ENCODE measurements at places on chromosomes 7 and 10.
A peak's percentile ranks its signal among the peaks of the same experiment; 100 is the strongest.

DNA sequence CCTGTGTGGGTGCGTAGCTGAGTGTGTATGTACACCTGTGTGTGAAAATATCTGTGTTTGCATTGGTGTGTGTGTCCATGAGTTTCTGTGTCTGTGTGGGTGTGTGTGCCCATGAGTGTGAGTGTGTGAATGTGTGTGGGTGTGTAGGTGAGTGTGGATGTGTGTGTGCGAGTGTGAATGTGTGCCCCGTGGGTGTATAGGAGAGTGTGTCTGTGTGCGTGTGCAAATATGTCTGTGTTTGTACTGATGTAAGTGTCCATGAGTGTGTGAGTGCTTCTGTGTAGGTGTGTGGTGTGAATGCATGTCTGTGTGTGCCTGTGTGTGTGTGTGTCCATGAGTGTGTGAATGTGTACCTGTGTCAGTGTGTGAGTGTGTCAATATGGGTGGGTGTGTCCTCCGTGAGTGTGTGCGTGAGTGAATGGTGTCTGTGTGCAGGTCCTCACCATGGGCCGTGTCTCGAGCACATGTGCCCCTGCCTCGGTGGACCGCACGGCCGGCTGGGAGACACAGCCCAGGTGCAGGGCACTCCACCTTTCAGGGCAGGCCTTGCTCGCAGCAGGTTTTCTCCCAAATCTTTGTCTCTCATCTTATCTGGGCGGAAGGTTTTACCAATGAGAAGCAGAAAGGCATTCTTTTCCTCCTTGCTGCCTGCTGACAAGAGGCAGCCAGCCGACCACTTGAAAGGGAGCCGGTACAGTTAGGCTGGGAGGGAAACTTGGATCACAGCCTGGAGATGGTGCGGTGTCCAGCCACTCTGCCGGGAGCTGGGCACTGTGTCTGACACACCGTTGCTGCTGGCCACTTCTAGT lies 107.1 kb upstream of the FAM20C start:
- no peak for DNase-seq

DNA sequence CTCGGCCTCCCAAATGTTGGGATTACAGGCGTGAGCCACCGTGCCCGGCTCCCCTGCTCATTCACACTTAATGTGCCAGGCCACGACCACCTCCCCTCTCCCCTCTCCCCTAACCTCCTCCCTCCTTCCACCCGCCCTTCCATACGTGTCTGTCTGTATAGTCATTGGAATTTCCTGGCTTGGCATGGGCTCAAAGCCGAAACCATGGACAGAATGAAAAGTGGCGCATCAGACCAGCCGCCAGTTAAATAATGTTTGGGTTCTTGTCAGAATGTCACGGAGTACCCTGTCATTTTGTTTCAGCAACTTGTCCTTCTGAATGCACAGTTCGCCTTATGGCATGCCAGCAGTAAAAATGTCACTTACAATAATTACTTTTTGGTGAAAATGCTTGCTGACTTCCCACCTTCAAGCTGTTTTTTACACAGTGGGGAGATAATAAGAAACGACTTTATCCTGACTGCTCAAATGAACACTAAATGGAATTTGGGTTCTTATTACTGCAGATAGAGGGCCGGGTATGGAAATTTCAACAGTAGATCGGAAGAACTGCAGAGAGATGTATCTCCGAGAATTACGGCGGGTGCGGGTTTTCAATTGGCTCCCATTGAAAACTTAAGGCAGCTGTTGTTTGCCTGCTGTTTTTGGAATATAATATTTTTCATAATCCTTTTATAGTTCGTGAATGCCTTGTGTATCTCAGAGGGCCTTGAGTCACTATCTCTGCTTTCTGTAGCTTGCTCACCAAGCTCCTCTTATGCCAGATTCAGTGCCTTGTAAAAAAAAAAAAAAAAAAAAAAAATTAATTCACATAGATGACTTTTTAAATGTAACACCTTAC lies 65.5 kb upstream of the SH2B2 start:
- no peak for DNase-seq

GRCh38 chr10:79072994-79073645 lies 4.4 kb downstream of the ZMIZ1 start:
- DNase-seq: no peak

DNA sequence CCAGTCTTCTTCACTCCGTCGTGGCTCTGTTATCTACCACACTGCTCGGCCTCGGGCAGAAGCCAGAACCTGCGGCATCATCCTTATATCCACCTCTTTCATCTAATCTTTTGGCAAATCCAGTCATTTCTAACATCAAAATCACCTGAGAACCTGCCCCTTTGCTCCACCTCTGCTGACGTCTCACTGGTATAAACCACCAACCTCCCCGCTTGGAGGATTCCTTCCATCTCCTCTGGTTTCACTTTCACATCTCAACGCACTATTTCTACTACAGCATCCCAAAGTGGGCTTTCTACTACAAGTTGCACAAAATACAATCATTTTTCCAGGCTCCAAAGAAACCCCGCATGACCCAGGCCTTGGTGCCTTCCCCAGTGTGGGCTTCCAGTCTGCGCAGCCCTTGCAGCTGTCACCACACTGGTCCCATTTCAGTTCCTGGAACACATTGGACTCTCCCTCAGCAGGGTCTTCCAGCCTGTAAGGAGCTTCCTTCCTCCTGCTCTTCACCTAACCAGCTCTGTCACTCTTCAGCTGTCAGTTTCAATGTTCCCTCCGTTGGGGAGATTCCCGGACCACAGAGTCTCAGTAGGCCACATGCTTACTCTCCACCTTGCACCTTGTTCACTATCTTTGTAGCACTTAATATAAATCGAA lies 85.0 kb downstream of the PRKCQ start:
- no peak for DNase-seq

GRCh38 chr7:38147005-38147404 lies 31.0 kb upstream of the STARD3NL start:
- no peak for DNase-seq

- DNase-seq: peak; percentile 89
These were observed 782 bp downstream of the POU6F2 start for GRCh38 chr7:38978491-38978890.

DNA sequence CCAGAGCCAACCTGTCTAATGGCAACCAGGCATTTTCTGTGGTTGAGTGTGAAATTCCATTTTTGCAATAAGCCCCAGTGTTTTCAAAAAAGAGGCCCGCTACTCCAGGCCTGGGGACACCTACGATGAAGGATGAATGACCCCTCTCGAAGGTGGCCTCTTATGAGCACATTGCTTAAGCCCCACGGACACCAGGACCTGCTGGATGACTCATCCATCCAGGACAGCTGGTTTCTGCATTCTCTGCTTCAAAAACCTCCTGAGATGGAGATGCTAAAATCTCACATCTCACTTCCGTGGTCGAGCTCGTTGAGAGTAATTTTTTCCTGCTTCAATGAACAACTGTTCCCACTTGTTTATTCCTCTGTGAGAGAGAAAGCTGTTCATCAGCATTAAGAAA lies 150.2 kb upstream of the FZD8 start:
- no peak for DNase-seq

GRCh38 chr7:129466796-129467195 lies 32.6 kb downstream of the STRIP2 start:
- DNase-seq: no peak

- no peak for DNase-seq
These were observed 3.2 kb upstream of the NCOA4 start for GRCh38 chr10:46033602-46034011.

- DNase-seq: no peak
These were observed 112.9 kb upstream of the LYZL2 start for GRCh38 chr10:30742471-30742870.

- no peak for DNase-seq
These were observed 262.3 kb downstream of the PTEN start for GRCh38 chr10:88125766-88126165.

GRCh38 chr10:106181501-106181900 lies 983.0 kb downstream of the SORCS1 start:
- DNase-seq: no peak

DNA sequence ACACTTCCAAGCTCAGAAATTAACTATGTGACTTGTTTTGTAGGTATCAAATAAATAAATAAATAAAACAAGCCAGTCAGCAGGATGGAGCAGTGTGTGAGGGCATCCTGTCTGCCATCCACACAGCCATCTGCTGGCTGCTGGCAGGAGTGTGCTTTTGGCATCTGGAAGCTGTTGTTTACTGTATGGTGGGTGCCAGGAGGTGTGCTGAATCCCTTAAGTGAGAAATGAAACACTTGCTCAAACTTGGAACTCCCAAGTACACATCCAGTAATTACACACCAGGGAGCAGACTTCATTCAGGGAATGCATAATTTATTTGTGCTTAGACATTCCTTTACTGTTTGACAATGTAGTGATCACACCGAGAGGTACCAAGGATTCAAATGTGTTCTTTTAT lies 16.9 kb upstream of the TAX1BP1 start:
- DNase-seq: peak; percentile 48

- no peak for DNase-seq
These were observed 118.8 kb downstream of the DIP2C start for GRCh38 chr10:570628-571163.

- DNase-seq: no peak
These were observed 5.7 kb upstream of the GRID1 start for GRCh38 chr10:86372119-86372783.

- no peak for DNase-seq
These were observed 1034.6 kb upstream of the LRRN3 start for GRCh38 chr7:110056331-110056730.

GRCh38 chr10:93482145-93482834 lies at the start of gene MYOF:
Gene MYOF, minus strand, starts transcription at chr10:93482334. Its CDS starts 140 bp downstream, at chr10:93482194.
- peak; percentile 65 for DNase-seq

DNA sequence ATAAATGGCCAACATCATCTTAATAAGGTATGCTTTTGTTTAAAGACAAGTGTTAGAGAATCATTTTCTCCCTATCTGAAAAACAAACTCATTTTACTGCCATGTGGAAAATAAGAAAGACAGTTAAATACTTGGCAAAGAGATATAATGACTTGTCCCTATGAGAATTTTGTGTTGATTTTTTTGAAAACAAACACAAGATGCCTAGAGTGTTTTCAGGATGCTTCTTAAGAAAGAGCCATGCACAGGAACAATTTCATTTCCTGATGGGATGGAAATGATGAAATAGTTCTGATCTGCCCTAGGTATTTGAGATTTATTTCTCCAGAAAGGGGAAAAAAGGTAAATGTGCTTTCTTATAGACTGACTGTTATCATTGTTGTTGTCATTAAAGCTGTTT lies 237.5 kb upstream of the GNAI1 start:
- no peak for DNase-seq

GRCh38 chr10:6350609-6351008 lies 147.9 kb downstream of the PFKFB3 start:
- DNase-seq: no peak

- DNase-seq: no peak
These were observed 82.2 kb downstream of the NOD1 start for GRCh38 chr7:30396389-30396788.

DNA sequence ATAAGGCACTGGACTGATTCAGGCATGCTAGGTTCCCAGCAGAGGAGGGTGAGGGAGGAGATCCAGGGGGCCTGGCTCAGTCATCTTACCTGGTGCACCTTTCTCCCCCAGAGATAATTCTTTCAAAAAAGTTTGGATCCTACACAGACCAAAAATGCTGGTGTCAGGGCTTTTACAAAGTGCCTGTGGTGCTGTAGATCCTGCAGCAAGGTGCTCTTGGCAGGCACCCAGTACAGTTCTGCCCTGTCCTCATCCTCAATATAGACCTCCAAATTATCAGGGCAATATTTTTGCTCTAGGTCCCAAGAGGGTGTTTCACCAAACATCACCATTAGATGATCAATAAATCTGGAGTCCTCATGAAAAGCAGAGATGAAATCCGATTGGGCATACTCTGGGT lies 78.5 kb upstream of the IGFBP3 start:
- no peak for DNase-seq

- peak; percentile 8 for DNase-seq
These were observed 680.6 kb upstream of the MBL2 start for GRCh38 chr10:53453196-53453595.

GRCh38 chr10:80599424-80599847 lies 61.7 kb downstream of the SH2D4B start:
- DNase-seq: peak; percentile 84

GRCh38 chr10:125605167-125605566 lies 77.8 kb downstream of the TEX36 start:
- DNase-seq: no peak

DNA sequence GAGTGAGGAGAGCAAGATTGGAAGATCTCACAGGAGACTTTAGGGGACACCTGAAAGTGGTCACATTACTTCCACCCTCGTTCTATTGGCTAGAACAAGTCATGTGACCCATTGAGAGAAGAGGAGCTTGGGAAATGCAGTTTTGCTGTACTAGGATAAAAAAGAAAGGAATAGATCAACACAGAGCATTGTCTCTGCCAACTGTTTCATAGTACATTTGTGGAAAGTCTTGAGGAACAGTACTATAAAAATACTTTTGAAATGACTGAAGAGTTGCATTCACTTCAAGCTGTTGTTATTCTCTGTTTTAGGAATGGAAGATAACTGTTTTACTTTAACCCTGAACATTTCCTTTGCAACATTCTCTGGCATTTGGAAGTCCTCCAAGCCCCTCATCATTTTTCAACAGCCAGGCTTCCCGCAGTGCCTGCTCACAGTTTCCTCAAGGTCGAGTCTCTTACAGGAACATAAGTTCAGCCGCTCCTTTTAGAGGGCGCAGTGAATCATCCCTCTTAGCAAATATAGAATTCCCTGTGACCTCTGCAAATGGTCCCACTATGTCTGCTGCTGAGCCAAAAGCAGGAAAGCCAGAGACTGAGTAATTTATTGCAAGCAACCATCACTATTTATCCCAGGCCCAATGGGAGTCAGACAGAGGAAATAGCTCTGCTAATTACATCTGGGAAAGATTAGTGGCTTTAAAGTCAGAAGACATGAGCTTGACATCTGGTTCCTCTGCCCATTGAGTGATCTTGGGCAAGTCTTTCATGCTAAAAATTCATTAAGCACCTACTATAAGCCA lies 40.7 kb downstream of the MRPL32 start:
- DNase-seq: no peak

- DNase-seq: no peak
These were observed 28.1 kb upstream of the KNDC1 start for GRCh38 chr10:133131734-133132472.

DNA sequence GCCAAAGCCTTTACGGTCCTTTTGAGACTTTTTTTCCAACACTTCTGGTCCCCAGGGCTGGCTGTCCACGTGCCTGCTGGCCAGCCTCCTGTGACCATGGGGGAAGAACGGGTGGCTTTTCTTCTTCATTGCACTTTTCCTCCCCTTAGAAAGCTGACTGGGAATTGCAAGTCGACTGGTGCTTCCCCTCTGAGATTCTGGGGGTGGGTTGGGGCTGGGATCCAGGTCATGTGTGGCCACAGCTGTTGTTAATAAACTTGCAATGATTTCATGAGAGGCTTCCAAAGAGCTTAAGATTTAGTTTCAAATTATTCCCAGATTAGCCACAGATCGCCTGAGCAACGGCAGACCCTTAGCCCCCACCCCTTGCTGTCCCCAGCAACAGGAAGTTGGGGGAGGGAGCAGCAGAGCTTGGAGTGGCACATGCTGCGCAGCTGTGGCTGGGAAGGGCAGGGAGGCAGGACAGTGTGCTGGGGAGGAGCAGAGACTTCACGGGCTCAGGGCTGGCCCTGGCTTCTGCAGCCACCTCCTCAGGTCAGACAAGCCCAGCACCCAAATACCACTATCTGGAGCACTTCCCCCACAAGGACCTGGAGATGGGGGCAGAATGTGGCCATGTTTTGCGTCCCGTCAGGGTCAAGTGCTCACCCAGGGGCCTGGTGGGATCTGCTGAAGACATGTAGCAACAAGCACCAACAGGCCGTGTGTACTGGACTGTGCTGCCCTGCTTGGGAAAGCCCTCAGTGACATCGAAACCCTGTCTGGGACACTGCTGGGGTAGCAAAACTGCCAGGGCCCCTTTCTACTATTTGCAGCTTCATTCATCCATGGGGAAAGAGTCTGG lies 147.1 kb downstream of the RNF216 start:
- DNase-seq: peak; percentile 99
